Glutamatergic neuron (in vitro differentiated cells): ENCODE measurements at places on chromosomes 3 and 15. TPM values are rescaled to one million over a fixed set of nuclear protein-coding genes. Genes with fewer than 3 reads are reported as not detected.
A peak's percentile ranks its signal among the peaks of the same experiment; 100 is the strongest.

C3orf49 gene
- not detected for total RNA-seq

DNA sequence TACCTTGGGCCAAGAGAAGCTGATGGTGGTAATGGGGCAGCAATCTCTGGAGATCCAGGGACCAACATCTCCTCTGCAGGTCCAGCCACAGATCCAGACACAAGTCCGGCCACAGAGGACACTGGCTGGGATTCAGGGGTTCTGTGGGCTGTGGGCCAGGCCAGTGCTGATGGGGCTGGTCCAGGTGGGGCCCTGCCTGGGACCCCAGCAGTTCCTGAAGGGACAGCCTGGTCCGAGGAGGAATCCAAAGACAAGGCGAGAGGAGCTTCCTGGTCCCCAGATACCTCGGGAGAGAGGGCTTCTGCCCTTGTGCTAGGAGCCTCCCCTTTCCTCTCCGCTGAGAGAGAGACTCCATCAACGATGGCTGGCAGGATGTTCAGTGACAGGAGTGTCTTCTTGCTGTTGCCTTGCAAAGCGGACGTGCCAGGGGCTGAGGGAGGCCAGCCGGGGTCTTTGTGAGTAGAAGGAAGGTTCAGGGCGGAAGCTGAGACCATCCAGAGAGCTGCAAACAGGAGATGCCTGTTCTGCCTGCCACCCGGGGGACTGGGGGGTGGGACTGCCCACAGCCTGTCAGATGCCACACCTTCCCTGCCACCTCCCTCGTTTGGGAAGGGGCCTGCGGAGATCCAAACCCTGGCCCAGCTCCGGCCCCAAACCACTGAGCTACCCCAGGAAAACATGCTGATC lies 24.5 kb upstream of the GOLGA6C start:
- peak; percentile 4 for DNase-seq

DNA sequence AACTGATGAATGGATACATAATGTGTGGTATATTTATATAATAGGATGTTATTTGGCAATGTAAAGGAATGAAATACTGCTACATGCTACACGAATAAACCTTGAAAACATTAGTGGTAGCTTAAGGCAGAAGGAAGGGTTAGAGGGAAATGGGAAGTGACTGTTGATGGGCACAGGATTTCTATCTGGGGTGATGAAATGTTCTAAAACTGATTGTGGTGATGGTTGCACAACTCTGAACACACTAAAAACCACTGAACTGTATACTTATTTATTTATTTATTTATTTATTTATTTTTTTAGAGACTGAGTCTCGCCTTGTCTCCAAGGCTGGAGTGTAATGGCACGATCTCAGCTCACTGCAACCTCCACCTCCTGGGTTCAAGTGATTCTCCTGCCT lies 24.8 kb upstream of the SHISA5 start:
- no peak for DNase-seq

- DNase-seq: no peak
Measured at GRCh38 chr15:70140543-70141375, 43.0 kb upstream of the TLE3 start.

DNA sequence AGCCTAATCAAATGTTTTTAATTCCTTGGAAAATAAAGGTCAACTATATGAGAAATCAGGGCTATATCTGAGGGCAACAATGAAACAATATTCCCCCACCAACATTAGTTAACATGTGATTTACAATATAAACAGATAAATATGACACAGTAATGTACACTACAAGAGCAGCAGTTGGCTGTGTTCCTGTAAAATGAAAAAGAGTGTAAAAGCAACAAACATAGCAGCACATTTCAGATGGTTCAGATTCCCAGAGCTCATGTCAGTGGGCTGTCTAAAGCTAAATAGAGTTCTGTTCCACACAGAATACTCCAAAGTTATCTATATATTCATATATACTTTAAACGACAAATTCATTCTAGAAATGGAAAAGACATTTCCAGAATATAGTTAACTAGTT lies 42.6 kb downstream of the ANKRD28 start:
- DNase-seq: no peak

GRCh38 chr3:130916507-130917167 lies 22.8 kb downstream of the ATP2C1 start:
- DNase-seq: no peak

- DNase-seq: no peak
Measured at GRCh38 chr3:188979669-188980310, 192.0 kb upstream of the TPRG1 start.

DNA sequence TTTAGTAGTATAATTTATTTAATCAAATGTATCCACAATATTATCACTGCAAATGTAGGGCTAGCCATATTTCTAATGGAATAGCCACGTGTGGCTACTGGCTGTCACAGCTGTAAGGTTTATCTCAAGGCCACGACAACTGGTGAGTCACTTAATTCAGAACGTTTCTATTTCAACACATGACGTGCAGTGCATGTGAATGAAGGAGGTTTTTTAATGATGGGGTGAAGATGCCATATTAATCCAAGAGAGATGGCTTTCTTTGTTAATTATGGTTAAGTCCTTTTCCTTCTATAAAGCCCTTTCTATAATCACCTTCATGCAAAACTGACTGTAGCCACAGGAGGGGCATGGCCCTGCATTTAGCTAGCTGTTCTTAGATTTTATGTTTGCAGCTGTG lies 212.0 kb downstream of the FEZF2 start:
- DNase-seq: no peak

DNA sequence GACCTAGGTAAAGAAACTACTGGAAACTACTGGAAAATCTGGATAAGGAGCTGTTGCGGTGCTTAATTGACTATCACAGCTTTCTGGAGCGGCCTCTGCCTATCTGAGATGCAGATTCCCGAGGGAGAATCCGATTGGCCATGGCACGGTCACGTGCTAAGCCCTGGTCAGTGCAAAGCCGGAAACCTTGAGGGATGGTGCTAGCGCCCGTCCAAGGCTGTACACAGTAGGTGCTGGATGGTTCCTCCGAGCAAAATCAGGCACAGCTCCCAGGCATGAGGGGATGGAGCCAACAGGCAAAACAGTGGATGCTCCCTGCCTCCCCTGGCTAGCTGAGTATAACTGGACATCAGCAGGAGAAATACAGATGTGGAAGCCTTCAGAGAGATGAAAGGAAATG lies 238.7 kb upstream of the HES1 start:
- no peak for DNase-seq
